ENCODE measurements at places on chromosomes 11 and 22.

GRCh38 chr11:28017816-28018215 lies 90.1 kb downstream of the KIF18A start:
- no peak for DNase-seq

GRCh38 chr11:73661035-73661628 lies 14.8 kb downstream of the PLEKHB1 start:
- DNase-seq = peak; percentile 63

GRCh38 chr11:119791701-119792151 lies 62.7 kb upstream of the NECTIN1 start:
- no peak for DNase-seq

DNA sequence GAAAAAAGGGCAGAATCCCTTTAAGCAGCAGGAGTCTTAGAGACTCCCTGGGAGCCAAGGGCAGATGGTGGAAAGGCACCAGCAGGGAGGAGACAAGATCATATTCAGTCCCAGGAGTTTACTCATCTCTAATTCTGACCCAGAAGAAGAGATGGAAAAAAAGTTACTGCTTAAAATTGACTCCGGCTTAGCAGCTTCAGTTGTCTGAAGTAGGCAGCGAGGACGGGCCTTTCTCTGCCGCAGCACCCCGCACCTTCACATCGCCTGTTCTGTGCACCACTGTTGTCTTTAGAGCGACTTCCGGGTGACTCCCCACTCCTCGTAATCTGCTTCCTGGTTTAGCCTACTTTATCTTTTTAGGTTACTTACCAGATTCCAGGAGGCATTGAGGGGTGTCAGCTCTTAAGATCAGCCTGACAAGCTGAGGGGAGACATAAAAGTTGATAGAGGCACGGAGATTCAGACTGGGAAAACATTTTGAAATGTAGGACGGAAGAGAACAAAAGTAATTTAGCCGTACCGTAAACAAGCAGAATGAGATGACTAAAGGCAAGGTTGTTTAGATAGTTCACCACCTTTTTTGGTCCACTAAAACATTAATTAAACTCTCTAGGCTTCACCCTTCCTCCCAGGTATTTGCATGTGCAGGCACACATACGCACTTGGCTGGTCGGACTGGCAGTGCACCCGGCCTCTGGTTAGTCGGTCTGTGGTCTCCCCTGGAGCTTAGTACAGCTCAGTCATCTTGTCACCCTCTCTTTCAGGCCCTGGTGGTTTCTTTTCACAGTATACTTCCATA lies 74.3 kb downstream of the CECR2 start:
- no peak for DNase-seq

DNA sequence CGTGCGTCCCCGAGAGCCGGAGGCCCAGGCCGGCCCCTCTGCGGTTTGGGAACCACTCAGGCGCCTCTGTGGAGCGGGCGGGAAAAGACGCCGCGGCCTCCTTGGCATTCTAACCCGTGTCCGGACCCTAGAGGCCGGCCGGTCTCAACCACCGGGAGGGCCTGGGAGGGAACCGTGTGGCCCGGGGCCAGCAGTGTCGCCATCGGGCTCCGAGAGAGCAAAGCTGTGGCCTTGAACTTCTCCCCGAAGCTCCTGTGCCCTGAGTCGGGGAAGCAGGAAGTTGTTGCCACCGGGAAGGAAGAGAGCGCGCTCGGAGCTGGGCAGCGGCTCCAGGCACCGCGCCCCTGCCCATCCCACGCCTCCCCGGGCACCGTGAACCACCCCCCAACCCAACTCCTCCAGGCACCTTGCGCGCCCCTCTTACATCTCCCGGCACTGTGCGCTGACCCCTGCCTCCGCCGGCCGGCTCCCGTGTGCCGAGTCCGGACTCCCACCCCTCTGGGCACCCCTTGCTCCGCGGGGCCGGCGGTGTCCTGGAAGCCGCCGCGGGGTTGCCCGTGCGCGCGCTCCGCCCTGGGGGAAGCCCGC lies 80.0 kb upstream of the PPARA start:
- DNase-seq = no peak

DNA sequence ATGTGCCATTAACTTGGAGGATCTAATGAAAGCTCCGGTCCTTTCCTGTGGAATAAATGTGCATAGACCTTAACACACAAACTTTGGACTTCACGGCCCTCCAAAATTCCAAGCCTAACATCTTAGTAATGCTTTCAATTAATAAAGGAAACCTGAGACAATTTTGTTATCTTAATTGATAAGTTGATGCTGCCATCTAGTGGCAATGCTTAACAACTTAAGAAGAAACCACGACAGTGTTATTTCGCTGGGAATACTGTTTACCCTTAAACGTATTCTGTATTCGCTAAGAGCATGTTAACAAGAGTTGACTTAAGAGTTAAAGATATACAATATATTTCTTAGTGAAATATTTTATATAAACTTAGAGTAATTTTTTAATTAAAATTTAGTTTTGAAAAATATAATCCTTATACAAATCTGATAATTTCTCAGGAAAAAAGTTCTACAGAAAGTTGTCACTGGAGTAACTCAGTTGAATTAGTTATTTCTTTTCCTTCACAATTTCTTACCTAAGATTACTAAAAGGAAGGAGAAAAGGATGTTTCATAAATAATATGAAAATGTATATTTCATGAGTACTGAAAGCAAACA lies 35.0 kb upstream of the OR9G4 start:
- DNase-seq = no peak

- no peak for DNase-seq
Observed at GRCh38 chr11:58179648-58180047, 9.2 kb upstream of the OR9Q2 start.

DNA sequence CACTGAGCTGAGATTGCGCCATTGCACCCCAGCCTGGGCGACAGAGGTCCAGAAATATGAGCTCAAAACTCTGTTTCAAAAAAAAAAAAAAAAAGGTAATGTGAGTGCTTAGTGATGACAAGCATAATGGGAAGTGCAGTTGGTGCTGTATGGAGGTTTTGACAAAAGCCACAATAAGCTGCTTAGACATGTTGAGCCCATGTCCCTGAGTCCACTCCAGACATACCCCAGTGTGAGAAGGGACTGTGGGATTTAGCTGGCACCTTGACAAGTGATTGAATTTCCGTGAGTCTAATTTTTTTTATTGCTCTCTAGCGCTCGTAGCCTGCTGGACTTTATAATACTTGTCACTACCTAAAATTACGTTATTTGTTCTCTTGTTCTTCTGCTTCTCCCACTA lies 15.1 kb upstream of the LGR4 start:
- DNase-seq = no peak

GRCh38 chr11:82865841-82866240 lies 34.4 kb downstream of the PRCP start:
- DNase-seq = no peak

DNA sequence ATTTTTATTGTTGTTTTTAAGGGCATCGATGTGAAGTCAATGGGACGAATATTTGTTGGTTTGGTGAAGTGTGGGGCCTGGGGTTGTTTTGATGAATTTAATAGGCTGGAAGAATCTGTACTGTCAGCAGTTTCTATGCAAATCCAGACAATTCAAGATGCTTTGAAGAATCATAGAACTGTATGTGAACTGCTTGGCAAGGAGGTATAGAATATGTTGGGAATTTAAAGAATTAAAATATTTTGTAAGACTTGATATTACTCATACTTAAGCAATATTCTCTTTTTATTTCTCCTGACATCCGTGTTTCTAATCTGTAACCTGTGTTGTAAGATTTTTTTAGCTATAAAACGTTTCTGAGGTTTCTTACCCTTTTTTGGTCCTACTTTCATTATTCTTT lies 61.6 kb downstream of the DYNC2H1 start:
- no peak for DNase-seq

- DNase-seq = no peak
Observed at GRCh38 chr11:44008698-44009097, 39.1 kb upstream of the ACCSL start.

DNA sequence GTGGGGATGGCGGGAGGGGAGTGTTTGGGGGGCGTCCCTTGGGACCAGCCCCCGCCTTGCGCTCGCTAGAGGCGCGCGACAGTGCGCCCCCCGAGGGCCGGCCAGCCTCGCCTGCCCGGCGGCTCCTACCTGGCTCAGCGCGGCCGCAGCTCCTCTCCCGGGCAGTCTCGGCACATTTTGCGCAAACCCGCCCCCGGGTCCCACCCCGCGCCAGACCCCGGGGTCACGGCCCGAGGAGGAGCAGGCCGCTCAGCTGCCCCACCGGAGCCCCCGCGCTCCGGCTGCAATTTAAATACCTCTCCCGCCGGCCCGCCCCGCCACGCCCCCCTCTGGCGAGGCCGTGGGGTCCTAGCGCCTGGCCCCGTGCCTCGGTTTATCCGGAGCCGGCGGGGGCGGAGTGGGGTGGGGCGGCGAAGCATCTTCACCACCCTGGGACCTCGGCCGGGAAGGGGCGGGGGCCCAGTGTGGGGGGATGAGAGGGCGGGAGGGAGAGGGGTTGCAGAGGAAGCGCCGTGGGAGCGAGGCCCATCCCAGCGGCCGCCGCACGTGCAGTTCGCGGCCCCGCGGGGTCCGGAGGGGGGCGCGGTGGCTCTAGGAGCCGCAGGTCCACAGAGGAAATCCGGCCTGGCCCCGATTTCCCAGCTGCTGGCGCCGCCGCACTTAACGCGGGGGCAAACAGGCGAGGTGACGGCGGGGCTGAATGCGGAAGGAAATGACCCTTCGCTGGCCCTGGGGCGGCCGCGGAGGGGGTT lies at the start of gene LRRC32:
Gene LRRC32 (minus strand): TSS at position 263 of the 752 bp plus-strand sequence. CDS start 4,793 bp downstream, outside the sequence.
- no peak for DNase-seq

- no peak for DNase-seq
Observed at GRCh38 chr11:129435499-129436245, 60.0 kb downstream of the BARX2 start.

DNA sequence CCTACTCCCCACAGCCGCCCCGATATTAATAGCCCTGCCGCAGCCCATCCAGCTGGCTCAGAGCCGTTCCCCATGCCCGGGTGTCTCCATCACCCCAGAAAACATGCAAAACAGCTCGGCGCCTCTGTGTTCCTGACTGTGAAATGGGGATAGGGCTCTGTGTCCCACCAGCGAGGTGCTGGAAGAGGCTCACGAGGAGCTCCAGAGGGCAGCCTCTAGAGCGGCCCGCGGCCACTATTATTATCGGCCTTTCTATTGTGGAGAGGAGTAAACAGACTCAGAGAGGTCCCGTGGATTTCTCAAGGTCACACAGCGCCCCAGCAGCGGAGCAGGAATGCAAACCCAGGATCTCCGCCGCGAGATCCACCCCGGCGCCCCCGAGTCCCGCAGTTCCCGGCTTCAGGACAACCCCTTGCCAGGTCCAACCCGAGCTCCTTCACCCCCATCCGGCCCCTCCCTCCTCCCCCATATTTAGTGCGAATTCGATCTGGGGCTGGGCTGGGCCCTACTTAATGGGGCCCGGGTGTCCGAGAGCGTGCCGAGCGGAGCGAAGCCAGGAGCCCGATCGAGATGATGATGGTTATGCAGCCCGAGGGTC lies at the start of gene ACTN3:
Gene ACTN3 (plus strand): TSS at position 536 of the 598 bp plus-strand sequence. CDS start 35 bp downstream, at position 571.
- DNase-seq = peak; percentile 15

DNA sequence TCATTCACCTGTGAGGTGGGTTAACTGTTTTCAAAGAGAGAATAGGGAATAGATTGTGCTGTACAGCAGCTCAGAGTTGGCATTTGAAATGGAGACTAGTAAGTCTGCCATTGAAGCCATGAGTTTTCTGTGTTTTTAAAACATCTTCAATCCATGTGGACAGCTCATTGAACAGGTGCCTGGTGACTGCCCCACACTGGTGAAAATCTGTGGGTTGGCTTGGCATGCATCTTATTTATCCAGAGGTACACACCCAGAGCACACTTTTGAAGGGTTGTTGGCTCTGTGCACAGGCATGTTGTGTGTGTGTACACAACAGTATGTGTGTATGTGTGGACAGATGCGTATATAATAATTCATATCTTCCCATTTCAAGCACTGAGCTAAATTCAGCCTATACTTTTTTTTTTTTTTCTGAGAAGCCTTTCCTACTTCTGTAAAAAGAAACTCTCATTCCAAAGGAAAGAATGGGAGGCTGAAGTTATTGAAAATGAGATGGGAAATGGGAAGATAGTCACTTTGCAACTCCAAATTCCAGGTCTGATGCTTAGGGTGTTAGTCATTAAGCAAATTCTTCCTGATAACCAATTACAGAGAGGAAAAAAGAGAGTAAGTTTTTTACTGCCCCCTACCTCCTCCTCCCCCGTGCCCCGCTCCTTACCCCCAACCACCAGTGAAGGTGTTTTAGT lies 7.0 kb upstream of the LYVE1 start:
- no peak for DNase-seq

GRCh38 chr11:124961972-124962609 lies 8.1 kb downstream of the CCDC15 start:
- DNase-seq = no peak

DNA sequence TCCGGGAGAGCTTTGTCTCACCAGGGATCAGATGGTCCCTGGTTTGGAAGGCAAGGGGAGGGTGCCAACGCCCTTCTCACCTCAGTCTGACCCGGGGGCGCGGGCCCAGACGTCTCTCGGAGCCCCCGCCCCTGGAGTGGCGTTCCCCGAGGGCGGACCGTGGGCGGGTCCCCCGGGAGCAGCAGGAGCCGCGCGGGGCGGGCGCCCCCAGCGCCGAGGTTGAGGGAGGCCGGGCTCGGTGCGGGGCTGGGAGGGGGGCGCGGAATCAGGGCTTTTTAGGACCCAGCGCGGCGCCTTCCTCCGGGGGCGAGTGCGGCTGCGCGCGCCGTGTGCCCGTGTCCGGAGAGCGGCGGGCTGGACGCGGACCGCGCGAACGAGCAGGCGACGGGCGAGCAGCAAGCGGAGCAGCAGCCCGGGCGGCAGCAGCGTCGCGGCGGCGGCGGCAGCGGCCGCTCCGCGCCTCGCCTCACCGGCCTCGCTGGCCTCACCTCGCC lies at the start of gene KCNC1:
Gene KCNC1 (plus strand): TSS at position 364 of the 494 bp plus-strand sequence. CDS start 1,222 bp downstream, outside the sequence.
- DNase-seq = no peak

GRCh38 chr11:130315354-130315970 lies 745 bp upstream of the ZBTB44 start:
- peak; percentile 47 for DNase-seq

DNA sequence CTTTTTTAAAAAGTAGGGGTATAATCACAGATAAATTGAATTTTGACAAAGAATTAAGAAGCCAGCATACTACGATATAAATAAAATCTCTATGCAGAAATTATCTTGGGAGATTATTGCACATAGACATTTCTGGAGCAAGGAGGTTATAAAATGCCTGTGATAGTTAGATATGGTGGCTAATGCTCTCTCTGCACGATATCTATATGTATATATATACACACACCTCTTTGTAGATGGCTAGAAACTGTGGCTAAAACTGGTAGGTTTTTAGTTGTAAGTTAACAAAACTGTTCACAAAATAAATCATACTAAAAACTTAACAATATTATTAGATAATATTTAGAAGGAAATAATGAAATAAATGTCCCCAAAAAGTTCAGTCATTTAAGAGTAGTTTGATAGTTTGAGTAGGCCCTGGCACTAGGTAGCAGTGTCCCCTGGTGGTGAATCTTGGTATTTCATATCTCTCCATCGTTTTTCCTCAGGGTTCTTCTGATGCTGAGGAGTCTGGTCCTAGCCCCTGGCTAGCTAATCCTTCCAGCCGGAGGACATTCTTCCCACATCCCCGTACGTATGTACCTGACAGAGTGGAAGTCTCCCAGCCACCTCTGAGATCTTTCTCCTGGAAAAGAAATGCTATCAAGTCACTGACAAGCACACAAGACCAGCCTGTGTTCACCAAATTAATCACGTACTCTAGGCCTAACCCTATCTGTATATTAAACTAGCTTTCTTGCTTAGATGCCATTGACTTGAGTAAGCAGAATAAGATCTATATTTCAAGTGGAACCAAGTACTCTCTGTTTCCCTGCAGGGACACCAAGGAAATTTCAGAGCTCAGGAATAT lies 32.2 kb downstream of the ART5 start:
- DNase-seq = no peak

- no peak for DNase-seq
Observed at GRCh38 chr11:88035271-88035670, 140.0 kb downstream of the RAB38 start.

- DNase-seq = no peak
Observed at GRCh38 chr22:32199961-32200360, 4.9 kb downstream of the RFPL2 start.
